Activated gamma-delta T cell treated with anti-CD3 and anti-CD28 coated beads, Interleukin-2, amount 50 U/mL, for 16 hours (primary cell): ENCODE measurements at places on chromosomes 6 and 20.

- DNase-seq = no peak
These were observed 25.1 kb downstream of the TOX2 start for GRCh38 chr20:43939762-43940121.

- DNase-seq = no peak
These were observed 111.6 kb downstream of the TINAG start for GRCh38 chr6:54419885-54420284.

DNA sequence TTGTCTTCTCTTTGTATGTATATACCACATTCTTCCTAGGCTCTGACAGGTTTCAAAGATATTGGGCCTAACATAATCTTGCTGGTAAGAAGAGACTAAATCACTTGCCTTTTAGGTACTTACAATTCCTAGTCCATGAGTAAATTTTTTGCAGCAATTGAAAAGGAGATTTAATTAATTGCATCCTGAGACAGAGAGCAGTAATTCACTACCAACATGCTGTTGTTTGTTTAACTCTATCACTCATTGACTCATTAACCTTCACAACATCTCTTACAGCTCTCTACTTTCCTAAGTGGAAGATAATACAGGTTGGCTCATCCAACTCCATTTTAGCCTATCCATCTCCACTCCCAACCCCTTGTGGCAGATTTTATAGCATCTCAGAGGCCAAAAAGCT lies 280.4 kb downstream of the ALDH8A1 start:
- no peak for DNase-seq

- no peak for DNase-seq
These were observed 40.0 kb upstream of the L3MBTL3 start for GRCh38 chr6:129978148-129978916.

DNA sequence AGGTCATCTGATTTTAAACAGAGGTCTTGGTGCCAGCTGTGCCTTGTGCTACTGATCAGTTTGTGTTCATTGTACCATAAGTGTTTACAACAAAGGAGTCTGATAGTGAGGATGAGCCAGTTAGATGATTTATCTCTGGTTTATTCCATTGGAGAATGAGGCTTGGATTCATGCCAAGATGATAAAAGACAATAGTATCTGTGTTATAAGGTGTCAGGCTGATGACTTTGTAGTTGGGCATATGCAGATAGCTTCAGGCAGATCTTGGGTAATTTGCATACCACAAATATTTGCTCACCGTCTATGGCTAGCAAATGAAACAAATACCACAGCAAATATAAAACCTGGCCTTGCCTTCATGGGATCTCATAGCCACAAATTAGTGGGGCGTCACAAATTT lies 43.3 kb upstream of the PHACTR2 start:
- no peak for DNase-seq

DNA sequence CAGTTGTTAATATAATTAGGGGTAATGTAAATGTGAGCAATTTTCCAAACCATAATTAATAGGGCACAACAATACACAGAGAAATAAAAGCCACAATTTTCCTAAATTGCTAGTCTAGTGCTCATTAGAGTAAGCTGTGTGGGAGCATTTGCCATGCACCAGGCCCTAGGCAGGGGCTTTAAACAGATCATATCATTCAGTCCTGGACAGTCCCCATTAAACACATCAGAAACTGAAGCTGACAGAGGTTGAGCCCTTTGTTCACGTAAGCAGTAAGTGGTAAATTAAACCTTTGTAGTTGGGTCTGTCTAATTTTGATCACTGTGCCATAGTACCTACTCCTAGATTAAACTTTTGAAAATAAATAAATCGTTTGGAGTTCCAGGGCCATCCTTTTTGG lies 931.1 kb downstream of the C6orf118 start:
- no peak for DNase-seq

- no peak for DNase-seq
These were observed 296.5 kb downstream of the ADGB start for GRCh38 chr6:146895101-146895771.
